ENCODE measurements at places on chromosomes 1 and 21.

GRCh38 chr1:37998913-37999429 is 6.3 kb downstream of the FHL3 start:
- no peak for DNase-seq

DNA sequence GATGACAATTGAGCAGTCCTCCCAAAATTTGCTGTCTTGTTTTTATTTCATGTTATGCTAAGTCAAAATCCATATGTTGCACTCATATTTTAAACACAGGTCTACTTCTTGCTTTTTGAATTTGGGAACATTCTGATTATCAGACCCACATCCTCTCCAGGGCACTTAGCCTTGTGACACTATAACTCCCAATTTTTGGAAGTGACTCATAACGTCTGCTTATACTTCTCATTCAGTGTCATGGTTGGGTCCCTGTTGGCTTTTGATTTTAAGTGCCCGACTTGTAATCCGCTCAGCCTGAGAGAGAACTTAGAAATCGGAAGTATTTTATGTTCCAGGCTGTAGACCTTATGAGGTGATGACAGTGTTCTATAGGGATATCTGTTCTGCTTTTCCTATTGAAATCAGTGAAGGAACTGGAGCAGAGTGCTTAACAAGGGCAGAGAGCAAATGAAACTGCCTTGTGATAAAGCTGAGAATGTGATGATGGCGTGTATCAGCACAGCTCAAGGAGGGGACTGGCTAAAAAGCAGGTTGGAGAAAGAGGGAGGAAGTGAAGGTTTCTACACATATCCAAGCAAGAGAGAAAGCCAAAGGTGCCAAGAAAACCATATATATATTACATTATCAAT is 136.0 kb downstream of the HLX start:
- no peak for DNase-seq

DNA sequence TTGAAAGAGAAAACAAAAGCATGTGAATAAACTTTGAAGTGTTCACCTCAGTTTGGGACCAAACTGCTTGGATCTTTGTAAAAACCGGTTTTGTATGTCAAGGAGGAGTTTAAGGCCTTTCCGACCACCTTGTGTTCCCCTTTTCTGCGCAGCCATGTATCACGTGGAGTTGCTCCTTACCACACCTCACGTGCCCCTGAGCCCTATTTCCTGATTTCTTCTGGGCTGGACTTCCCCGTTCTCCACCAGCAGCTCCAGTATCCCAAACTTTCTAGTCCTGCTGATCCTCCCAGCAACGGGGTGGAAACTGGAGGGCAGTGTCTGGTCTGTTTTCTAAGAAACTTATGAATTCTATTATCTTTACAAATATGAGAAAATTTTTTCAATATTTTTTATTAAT is 1.6 kb upstream of the SH3D21 start:
- DNase-seq: no peak

- no peak for DNase-seq
Observed at GRCh38 chr1:205930195-205930577, 13.1 kb downstream of the SLC26A9 start.

DNA sequence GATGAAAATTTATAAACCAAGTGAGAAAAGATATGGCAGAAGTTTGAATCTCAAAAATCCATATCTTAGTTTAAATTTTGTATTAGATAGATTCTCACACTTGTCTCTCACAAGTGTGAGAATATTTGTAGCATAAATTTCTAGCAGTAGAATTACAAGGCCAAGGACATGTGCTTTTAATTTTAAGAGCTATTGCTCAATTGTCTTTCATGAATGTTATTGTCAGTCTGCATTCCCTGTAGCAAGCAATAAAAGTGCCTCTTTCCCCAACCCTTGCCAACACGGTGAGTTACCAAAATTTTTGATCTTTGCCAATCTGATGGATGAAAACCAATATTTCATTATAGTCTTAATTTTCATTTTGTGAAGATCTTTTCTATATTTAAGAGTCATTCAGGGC is 64.0 kb downstream of the CTH start:
- DNase-seq: no peak

GRCh38 chr1:160460683-160461287 is 60.4 kb downstream of the VANGL2 start:
- peak; percentile 50 for DNase-seq

- DNase-seq: no peak
Observed at GRCh38 chr1:47229886-47230691, 1.9 kb downstream of the TAL1 start.

All from activated CD4-positive, alpha-beta T cell treated with anti-CD3 and anti-CD28 coated beads, Interleukin-2, amount 50 U/mL, for 16 hours (primary cell).